Fibroblast of gingiva (primary cell): ENCODE measurements at places on chromosomes 1 and 21.

DNA sequence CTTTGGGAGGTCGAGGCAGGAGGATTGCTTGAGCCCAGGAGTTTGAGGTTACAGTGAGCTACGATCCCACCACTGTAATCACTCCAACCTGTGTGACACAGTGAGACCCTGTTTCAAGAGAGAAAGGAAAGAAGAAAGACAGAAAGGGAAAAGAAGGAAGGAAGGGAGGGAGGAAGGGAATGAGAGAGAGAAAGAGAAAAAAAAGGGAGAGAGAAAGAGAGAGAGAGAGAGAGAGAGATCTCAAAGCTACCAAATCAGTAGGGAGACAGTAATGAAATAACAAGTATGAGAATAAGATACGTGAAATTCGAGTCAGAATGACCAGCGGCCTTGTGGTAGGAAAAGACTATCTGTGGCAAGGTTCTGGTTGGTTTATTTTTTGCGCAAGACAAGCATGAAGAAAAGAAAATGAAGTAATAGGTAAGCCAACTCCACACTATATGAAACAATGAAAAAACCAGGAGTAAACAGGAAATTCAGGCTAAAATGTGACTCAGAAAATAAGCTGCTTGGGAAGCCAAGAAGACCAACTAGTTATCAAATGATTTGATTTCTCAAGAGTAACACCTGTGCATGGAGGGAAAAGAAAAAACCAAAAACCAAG, 8.9 kb downstream of the MTF1 start:
- peak; percentile 67 for DNase-seq

DNA sequence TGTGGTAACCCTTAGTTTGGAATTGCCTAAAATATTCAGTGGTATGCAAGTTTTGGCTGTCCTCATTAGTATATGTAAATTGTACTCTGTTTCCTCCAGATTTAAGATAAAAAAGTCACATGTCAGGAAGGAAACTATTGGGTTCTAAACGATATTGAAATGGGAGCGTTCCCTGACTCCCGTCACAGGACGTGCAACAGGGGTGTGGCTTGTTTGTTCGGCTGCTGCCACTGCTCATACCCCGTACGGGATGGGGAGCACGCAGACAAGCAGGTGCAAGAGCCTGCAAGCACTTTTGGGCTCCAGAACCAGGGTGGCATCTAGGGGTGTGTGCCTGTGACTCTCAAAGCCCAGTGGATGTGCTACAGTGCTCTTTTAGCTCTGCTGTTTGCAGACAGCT, 6.2 kb upstream of the PAPPA2 start:
- DNase-seq, result no peak

DNA sequence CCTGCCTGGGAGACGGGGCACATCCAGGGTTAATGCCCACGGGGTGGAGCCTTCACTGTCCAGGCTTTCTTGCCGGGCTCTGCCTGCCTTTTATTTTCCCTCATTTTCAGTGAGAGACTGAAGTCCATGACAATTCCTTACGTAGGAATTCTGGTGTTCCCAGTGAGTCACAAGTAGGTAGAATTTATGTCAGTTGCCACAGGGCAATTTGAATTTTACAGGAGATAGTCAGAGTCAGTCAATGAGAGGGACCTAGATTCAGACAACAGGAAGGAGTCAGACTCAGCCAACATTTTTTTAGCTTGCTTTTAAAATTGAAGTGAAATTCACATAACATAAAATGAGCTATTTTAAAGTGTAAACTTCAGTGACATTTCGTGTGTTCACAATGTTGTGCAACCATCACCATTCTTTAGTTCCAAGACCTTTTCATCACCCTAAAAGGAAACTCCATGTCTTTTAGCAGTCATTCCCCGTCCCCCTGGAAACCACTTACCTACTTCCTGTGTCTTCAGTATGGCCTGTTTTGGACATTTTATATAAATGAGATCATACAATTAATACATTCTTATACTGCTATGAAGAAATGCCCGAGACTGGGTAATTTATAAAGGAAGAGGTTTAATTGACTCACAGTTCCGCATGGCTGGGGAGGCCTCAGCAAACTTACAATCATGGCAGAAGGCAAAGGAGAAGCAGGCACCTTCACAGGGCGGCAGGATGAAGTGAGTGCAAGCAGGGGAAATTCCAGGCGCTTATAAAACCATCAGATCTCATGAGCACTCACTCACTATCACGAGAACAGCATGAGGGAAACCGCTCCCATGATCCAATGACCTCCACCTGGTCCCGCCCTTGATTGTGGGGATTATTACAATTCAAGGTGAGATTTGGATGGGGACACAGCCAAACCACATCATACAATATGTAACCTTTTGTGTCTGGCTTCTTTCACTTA, 14.6 kb downstream of the AJAP1 start:
- no peak for DNase-seq

- DNase-seq, result peak; percentile 46
Observed at GRCh38 chr1:99481391-99481996, 164.4 kb upstream of the PALMD start.

- no peak for DNase-seq
Observed at GRCh38 chr1:173864179-173864867, 3.5 kb downstream of the GAS5 start.

- no peak for DNase-seq
Observed at GRCh38 chr1:57327336-57327735, 96.5 kb downstream of the DAB1 start.

- no peak for DNase-seq
Observed at GRCh38 chr21:31449921-31450535, 106.0 kb upstream of the TIAM1 start.

DNA sequence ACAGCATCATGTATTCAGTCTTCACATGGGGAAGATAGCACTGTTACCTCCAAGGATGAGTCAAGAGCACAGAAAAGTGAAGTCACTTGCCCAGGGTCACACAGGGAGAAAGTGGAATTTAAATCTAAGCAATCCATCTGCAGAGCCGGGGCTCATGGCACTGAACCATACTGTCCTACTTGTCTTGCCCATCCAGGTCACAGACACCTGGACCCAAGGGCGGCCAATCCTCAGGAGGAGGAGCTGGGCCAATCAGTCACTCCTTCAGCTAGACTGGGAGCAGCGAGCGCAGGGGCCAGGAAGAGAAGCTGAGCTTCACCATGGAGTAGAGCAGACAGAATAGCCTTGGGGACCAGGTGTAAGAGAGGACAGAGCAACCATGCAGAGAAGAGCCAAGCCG, 9.2 kb upstream of the GJB5 start:
- DNase-seq, result no peak

DNA sequence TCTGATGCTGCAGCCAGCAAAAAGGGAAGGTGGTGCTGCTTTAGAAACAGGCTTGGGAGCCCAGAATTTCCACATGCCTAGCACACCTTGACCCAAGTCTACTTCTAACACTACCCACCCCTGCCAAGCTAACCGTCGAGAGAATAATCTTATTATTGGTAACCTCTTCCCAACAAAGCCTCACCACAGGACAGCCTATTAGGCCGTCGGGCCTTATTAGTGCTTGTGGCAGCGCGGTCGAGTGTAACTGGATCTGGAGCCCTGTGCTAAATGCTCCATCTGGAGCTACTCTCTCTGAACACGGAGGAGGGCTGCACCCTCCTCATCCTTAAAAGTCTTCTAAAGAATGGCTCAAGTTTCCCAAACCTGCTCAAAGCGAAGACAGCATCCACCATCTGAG, 165.5 kb upstream of the NFIA start:
- DNase-seq, result no peak

GRCh38 chr1:77348549-77348948, 66.7 kb downstream of the AK5 start:
- no peak for DNase-seq

DNA sequence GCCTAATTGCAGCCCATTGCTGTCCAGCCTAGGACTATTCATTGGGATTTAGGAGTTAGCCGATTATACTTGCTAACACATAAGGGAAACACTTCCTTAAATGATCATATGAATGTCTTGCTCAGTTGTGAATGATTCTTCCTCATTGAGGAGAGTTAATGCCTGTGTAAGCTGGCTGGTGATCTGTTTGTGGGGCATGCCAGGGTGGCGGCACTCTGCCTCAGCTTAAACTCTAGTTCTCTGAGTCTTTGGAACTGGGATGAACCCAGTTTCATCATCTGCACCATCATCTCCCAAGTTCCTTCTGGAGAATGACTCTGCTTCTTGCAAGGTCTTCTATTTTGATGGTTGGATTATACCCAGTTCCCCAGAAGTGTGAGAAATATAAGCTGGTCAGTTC, 23.9 kb upstream of the SLAMF6 start:
- DNase-seq, result no peak

DNA sequence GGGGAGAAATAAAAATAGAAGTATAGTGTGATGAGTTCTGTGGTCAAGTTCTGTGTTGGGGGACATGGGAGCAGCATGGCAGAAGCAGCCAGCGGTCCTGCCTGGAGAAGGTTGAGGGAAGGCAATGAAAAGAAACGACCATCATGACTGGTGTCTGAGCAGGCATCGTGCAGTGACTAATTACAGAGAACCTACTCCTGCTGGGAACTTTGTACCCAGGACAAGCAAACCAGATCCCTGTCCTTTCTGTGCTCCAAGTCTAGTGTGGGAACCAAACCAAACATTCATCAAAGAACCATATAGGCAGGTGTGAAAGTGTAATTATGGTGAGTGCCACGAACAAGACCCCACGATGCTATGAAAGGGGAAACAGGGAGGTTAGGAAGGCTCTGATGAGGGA, 25.8 kb downstream of the KIAA0040 start:
- DNase-seq, result no peak

DNA sequence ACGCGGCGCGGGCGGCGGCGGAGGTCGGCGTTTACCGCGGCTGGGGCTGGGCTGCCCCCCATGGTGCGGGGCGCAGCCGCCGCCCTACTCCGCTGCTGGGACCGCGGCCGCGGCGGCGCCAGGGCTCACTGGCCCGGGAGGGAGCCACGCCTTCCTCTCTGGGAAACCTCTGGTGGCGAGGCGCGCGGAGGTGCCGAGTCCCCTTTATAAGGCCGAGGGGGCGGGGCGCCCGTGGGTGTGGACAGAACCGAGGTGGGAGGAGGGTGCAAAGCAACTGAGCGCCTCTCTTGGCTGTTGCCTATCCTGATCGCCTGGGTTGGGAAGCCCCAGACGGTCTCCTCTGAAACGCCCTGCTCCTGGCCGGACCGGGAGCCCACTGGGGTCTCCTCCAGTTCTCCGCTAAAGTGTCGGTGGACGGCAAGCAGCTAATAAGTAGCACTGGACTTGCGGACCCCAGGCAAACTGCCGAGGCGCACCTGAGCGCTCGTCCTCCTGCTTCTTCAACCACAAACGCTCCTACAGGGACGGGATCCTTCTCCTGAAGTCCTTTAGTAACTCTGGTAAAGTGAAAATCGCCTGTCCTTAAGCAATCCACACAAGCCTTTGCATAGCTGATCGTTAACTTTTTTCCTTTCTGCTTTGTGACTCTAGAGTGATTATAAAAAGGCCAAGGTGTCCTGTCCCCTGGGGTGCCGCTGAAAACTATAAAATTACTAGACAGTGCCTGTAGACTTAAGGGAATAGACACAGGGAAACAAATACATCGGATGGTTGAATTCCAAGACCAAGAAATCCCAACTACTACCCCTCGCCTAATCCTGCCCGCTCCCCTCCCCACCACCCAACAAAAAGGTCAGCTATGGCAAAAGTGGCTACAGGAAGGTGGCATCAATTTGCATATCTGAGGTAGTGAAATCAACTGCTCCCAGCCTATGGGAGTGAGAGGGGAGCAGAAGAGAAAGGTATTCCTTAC, at the start of gene PTGER3:
Gene PTGER3 (minus strand): TSS at position 182 of the 973 bp plus-strand sequence. CDS start 239 bp downstream, outside the sequence.
- DNase-seq, result no peak

DNA sequence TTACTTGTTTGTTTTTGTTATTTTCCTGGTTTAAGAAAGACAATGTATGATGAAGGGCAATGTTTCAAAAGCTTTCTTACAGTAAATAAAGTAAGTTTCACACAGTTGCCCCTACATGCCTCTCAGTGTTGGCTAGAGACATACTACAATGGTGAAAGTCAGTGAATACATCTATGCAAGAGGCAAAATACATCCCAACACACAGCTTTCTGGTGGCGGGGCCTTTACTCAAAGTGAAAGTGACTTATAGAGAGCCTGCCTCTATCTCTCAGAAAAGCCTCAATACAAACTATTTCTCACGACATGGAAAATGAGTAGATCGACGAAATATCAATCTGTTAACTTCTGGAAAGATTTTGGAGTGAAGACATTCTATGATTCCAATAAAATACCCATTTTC, 122.3 kb downstream of the SLC30A10 start:
- DNase-seq, result no peak

- DNase-seq, result no peak
Observed at GRCh38 chr1:102420034-102420433, 423.3 kb upstream of the OLFM3 start.

DNA sequence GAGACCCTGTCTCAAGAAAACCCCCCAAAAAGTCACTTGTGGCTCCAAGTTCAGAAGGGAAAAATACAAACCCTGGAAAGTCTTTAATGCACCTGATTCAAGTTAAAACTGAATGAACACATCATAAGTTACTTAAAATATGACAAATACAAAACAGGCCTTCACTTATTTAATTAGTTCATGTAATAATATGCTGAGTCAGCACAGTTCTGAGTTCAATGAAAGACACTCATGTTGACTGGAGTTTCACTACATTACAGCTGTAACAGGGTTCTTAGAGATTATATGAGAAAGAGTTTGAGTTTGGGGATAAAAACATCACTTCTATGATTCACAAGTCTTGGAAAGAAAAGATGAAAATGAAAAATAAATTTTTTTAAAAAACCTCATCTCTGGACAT, 51.0 kb downstream of the DEGS1 start:
- no peak for DNase-seq

GRCh38 chr1:7334475-7335035, 436.5 kb upstream of the VAMP3 start:
- DNase-seq, result no peak

DNA sequence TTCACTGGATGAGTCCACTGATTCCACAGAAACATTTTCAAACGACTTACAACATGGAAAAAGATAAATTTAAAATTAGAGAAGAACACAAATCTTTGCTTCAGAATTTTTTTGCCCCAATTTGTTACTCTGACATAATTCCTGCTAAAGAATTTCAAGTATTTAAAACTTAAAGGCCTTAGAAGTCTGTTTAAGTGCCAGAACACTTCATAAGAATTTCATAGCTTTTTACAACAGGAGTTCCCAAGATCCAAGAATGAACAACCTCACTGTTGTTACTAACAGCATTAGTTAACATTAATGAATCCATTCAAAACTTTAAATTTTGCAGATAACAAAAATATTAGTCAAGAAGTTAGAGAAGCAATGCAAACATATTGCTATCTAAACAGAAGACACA, 31.7 kb downstream of the ARHGAP29 start:
- DNase-seq, result no peak
